ENCODE measurements at places on chromosomes 6 and 20.

GRCh38 chr20:59003836-59004492 is 3.1 kb downstream of the CTSZ start:
- no peak for DNase-seq

- no peak for DNase-seq
These were observed 23.8 kb upstream of the FAM50B start for GRCh38 chr6:3825331-3825831.

DNA sequence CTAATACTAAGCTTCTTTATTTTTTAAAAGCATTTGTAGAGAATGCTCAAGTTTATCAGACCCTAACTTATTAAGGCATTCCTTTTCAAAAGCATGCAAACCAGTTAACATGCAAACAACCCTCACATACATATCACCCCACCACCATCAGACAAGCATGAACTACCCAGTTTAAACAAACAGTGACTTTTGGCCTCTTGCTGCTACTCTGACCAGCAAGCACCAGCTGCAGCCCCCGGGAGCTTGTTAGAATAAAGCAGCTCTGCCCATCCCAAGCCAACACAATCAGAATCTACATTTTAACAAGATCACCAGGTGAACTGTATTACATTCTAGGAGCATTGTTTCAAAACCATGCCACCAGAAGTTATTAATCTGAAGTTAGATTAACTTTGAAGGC is 5.9 kb upstream of the NUP153 start:
- DNase-seq, result no peak

GRCh38 chr6:71342772-71343171 is 54.2 kb downstream of the OGFRL1 start:
- no peak for DNase-seq

DNA sequence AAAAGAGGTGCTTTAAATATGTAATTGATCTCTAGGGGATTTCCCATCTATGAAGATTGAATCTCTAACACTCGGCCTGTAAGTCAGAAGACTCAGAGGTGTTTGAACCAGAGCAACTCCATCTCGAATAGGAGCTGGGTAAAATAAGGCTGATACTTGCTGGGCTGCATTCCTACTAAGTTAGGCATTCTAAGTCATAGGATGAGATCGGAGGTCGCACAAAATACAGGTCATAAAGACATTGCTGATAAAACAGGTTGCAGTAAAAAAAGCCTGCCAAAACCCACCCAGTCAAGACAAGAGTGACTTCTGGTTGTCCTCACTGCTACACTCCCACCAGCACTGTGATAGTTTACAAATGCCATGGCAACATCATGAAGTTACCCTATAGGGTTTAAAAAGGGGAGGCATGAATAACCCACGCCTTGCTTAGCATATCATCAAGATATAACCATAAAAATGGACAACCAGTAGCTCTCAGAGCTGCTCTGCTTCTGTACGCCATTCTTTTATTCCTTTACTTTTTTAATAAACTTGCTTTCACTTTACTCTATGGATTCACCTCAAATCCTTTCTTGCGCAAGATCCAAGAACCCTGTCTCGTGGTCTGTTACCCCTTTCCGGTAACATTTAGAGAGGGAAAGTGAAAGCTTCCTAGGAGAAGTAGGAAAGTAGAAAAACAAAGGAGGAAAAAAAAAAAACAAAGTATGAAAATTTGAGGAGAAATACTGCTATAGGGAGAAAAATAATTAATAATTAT is 129.7 kb upstream of the PHACTR1 start:
- no peak for DNase-seq

GRCh38 chr6:170096191-170096802 is 194.6 kb downstream of the DLL1 start:
- no peak for DNase-seq

DNA sequence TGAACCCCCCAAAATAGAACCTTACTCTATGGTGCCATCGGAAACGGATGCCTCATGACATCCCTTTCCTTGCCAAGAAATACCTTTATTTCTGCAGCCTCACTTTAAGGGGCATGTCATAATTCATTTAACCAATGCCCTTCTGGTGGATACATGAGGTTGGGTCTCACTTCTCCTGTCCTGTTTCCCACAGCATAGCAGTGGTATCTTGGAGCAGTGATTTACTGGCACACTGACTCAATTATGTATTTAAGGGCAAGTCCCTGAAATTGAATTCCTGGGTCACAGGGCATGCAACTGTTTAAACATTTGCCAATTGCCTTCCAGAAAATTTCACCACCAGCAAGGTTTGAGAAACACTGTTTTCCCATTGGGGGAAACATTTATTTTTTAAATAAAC is 639 bp upstream of the LBP start:
- no peak for DNase-seq

- no peak for DNase-seq
These were observed 5.1 kb downstream of the BACH2 start for GRCh38 chr6:90291565-90291964.

DNA sequence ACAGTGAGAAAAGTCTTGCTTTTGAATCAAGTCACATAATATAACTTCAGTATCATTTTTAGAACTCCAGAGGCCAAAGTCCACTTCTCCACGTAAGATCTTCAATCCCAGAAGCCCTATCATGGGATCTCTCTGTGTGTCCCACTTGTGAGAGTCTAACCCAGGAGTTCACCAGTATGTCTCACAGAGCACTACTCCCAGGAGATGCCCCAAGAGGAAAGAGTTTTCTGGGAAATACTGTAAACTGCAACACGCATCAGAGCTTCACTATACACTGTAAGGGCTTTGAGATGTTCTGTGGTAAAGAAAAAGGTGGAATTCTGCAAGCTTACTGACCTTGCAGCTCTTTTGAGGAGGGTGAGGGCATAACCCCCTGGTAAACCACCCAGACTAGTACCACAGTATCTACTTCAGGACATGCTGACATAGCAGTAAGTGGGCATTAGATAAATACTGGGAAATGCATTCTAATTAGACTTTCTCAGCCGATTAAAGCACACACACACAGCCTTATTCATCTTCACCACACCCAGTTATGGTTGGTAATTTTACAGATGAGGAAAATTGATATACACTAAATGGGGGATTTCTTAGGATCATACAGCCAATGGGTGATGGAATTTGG is 12.3 kb downstream of the DCBLD1 start:
- no peak for DNase-seq

- DNase-seq, result no peak
These were observed 100.5 kb downstream of the KIF13A start for GRCh38 chr6:17886891-17887290.

- DNase-seq, result no peak
These were observed 48.2 kb downstream of the TSHZ2 start for GRCh38 chr20:53020376-53020775.

GRCh38 chr6:82584194-82584695 is 220.6 kb downstream of the TPBG start:
- DNase-seq, result no peak

- DNase-seq, result no peak
These were observed 48.0 kb downstream of the DST start for GRCh38 chr6:56594699-56595098.

DNA sequence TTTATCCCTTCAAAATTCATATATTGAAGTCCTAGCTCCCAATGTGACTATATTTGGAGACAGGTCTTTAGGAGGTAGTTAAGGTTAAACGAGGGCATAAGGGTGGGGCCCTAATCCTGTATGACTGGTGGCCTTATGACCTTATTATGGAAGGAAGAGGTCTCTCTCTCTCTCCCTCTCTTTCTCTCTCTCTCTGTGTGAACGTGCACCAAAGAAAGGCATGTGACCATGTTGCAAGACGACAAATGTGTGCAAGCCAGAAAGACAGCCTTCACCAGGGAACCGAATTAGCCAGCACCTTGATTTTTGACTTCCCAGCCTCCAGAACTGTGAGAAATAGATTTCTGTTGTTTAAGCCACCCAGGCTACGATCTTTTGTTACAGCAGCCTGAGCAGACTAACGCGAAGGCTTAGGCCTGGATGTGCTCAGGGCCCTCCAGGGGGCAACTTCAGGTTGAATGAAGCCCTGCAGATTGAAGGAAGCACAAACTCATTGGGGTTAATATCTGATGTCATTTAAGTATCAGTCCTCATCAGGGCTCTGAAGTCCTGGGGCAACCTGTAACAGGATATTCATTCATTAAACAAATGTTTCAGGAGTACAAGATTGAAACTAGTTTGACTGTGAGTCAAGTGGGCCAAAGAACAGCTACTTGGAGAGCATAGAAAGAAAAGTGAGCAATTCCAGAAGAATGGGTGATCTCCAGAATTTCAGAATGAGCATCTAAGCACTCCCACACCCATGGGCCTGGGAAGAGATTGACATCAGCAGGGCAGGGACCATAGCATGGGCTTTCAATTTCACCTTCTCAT is 157.4 kb upstream of the TNFAIP3 start:
- DNase-seq, result no peak

- no peak for DNase-seq
These were observed 17.6 kb downstream of the SIRPD start for GRCh38 chr20:1539816-1540419.

GRCh38 chr20:16028923-16029322 is 544.3 kb downstream of the KIF16B start:
- DNase-seq, result no peak

DNA sequence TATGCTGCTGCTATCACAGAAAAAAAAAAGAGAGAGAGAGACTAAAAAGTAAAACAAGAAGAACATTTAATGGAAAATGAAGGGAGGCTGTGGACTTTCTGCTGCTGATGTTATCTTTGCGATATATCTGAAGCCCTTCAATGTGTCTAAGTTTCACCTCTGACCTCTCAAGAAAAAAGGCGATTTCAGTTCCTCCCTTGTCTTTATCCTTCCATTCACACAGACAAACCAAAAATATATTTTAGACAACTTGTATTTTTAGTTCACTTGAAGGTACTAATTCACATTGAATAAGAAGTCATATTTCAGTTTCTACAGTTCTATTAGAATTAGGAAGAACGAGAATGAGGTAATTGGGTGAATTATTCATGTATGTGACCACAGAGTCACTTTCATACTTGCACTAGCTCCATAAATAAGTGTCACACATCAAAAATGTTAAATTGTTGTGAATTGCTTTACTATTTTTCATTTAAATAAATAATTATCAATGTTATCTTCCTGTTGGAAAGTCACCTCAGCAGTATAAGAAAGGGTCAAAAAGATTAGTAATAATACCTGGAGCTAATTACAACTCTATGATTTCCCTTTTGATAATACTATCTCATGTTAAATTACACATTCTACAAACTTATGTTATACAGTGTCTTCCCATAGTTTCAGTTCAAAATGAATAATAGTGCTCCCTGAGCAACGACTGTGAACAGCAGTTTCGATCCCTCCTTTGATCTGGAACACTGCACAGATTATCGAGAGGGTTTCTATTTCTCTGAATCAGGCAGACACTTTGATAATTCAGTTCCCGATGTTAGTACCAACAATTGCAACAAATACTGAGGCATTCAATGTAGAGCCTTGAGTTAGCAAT is 85.2 kb upstream of the PLCB4 start:
- no peak for DNase-seq
